Hippocampal formation (tissue), 2 donors: ENCODE measurements at places on chromosomes 11 and 22.

DNA sequence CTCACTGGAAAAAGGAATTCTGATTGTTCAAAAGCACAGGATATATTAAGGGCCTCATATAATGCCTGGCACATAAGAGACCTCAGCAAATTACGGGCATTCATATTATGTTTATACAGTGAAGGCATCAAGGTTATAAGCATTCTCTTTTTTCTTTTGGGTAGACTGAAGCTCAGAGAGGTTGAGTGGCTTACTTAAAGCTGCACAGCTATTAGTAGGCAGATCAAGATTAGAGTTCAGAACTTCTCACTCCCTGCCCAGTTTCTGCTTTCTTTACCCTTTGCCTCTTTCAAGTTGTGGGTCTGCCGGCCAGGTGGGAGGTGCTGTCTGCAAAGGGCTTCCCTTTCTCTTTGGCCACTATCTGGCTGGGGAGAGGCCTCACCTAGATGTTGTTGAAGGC is 18.0 kb downstream of the CSF2RB start:
- no peak for DNase-seq

- DNase-seq: no peak
These were observed 2.0 kb downstream of the ARHGAP32 start for GRCh38 chr11:129190087-129190486.

GRCh38 chr11:109729761-109730160 is 307.8 kb downstream of the C11orf87 start:
- DNase-seq: no peak

GRCh38 chr11:1908618-1909017 is 10.9 kb upstream of the TNNT3 start:
- DNase-seq: no peak

DNA sequence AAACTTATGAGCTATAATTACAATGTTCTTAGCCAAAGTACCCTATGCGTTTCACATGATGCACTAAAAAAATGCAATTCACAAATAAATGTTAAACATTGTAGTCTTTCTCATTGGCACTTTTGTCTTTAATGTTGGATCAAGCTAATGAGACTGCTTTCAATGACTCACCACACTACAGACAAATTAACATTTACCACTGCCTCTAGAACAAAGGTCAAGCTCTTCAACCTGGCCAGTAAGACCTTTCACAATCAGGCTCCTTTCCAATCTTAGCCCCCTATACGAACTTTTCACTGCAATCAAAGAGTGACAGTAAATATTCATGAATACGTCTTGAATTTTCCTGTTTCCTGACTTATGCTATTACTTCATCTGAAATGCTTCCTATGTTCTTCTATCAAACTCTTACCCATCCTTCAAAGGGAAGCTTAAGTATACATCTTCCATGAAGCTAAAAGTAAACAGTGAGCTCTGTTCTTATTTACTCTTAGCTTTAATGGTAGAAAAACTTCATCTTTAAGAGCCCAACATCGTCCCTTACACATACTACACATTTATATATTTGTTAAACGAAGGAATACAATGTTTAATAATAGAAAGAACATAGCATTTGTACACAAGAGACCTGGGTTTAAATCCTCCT is 326.6 kb upstream of the PITPNB start:
- DNase-seq: no peak

DNA sequence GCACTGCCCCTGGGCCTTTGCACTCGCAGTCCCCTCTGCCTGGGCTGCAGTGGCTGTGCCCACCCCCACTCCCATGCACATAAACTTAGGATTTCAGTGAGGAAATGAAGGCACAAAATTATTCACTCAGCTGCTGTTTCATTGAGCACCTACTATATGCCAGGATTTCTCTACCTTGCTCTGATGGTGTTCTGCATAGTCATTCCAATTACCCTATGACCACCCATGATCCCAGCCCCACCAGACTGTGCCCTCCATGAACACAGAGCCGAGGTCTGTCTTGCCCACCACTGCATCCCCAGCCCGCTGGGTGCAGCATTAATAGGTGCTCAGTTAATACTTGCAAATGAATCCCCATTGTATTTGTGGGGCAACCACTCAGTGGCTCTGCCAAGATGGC is 10.9 kb downstream of the CYTH4 start:
- DNase-seq: no peak

- DNase-seq: no peak
These were observed 34.5 kb downstream of the GLB1L2 start for GRCh38 chr11:134366254-134366653.

- DNase-seq: no peak
These were observed 73.6 kb downstream of the RPL27A start for GRCh38 chr11:8756201-8756600.

- DNase-seq: no peak
These were observed 255.7 kb upstream of the NARS2 start for GRCh38 chr11:78830277-78830819.

DNA sequence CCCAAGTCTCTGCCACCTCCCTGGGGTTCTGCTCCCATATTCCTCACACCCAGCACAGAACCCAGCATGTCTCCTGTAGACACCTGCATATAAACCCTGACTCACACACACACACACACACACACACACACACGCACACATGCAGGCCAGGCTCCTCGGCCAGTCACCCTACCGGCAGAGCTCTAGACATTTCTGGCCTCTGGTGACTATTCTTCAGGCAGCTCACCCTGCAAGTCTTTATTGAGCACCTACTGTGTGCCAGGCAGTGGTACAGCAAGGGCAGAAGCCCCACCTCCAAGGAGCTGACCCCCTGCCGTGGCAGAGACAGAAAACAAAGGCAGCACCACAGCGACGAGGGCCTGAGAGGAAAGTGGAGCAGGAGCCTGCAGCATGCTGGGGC is 50.3 kb downstream of the CDKN1C start:
- DNase-seq: no peak

DNA sequence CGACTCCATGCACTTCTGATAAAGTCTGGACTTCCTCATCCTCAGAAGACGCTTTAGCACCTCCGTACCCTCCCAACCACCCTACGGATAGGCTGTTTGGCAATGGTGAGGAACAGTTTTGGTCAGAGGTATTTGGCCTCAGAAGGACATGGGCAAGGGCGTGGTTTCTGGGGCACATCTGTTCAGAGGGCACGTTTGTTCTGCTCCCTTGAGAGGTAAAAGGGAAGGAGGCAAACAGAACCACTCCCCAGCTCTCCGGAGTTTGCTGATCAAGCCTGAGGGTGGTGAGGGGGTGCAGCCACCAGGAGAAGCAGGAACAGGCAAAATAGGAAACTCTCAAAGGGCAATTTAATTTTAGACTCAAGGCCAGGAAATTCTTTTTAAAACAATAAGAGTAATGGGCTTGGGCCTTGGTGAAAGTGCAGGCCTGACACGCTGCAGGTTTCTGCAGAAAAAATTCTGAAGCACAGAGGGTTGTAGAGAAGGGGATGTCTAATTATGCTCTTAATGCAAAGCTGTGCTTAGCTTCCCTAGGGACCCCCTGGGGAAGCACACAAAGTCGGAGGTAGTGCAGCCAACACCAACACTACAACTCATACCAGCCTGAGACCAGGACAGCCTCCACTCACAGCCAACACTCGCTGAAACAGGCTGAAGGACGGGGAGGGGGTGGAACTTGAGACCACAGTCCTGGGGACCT is 23.3 kb downstream of the ETS1 start:
- no peak for DNase-seq
